ENCODE measurements at places on chromosomes 7 and 10.

DNA sequence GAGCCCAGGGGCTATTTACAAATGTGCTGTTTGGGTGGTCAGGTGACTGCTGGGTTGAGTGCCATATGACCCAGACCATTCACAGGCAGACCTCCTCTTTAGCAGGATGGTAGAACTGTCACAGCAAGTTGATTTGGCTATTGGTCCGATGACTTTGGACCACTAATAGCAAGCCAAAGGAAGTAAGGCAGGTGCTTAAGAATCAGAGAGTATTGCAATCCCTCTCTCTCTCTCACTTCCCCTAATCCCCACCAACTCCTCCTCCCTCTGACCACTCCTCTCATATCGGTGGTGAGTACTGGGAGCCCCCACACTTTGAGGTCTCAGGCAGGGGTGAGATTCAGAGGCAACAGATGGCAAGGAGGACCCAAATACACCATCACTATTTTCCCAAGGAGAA, 165.3 kb downstream of the TRIL start:
- DNase-seq: no peak

DNA sequence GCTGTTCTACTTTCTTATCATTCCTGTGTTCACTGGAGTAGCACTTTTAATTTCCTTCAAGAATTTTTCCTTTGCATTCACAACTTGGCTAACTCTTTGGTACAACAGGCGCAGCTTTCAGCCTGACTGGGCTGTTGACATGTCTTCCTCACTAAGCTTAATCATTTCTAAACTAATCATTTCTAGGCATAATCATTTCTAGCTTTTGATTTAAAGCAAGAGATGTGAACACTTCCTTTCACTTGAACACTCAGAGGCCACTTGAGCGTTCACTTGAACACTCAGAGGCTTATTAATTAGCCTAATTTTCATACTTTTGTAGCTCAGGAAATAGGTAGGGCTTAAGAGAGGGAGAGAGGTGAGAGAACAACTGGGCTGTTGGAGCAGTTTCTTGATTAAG, 15.9 kb downstream of the C10orf90 start:
- no peak for DNase-seq

GRCh38 chr10:64626924-64627323, 1105.7 kb downstream of the REEP3 start:
- no peak for DNase-seq

GRCh38 chr10:63929831-63930467, 408.7 kb downstream of the REEP3 start:
- DNase-seq: no peak

- DNase-seq: no peak
Observed at GRCh38 chr10:60849217-60849616, 70.9 kb downstream of the CDK1 start.

DNA sequence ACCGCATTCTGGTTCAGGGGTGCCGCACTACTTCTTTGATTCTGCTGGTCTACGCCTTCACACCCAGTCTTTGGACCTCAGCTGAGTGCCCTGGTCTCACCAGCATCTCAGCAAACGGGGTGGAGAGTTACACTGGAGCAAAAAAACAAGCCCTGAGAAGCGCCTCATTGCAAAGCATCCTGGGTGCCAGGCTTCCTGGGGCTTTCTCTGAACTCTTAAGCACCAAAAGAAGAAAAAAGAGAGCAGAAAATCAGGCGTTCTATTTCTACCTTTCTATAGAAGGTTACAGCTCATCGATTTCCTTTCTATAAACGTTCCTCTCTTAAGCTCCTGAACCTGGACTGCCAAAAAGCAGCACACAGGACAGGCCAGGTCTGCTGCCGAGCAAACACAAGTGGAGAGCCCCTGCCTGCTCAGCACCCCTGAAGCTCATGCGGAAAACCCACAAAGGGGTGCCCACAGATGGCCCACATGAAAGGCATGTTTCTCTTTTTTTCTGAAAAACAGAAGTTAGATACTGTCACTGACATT, 217.9 kb downstream of the SFMBT2 start:
- DNase-seq: no peak

DNA sequence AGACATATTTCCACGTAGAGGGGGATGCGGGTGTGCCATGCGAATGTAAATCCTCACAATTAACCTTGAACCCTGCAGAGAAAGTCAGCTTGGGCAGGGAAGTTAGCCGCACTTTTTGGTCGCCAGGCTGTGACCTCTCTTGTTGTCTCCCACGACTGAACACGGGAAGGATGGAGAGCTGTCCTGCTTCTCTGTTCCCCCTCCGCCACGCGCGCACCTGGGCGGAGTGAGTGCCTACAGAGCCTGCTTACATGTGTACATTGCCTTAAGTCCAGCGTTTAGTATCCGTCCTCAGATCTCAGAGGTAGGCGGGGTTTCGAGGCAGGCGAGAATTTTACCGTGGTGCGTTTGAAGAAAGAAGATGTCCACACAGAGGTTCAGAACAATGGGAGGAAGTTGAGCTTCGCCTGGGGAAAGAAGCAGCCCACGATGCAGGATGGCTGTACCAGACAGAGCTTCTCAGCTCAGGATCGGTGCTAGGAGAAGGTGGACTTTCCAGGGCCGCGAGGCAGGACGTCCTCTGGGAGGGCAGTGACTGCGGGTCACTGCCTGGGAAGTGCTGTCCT, 482 bp upstream of the ERCC6 start:
- DNase-seq: no peak

DNA sequence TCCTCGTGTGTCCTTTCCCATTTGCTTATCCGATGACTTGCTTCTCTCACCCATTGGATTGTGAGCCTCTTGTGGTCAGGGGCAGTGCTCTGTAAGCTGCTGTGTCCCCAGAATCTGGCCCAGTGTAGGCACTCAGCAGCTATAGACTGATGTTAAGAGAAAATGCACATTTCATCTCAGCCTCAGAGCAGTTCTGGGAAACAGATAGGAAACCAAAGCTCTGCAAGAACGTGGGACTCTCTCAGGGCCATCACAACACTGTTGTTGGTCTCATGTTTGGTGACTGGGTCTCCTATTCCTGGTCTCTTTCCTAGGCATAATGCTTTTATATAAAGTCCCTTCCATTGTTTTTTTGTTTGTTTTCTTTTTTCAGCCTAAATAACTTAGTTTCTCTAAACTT, 141.2 kb downstream of the ST7 start:
- no peak for DNase-seq

DNA sequence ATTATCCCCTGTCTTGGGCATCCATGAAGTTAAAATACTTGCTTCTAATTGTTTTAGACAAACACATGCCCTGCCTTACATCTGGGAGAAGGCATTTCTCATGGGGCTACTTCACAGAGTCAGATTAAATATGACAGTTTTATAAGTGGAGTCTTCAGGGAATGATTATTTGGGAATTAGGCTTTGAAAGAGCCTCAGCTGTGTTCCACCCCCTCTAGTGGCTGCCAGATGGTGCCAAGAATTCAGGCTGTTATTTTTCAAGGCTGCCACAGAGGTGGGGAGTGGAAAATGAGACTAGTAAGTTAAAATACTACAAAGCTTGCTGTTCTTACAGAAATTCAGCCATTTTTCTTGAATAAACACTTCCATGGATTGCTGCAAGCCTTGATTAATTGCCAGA, 45.8 kb upstream of the DNAH11 start:
- no peak for DNase-seq

GRCh38 chr7:22561321-22561811, 61.4 kb upstream of the STEAP1B start:
- peak; percentile 95 for DNase-seq

DNA sequence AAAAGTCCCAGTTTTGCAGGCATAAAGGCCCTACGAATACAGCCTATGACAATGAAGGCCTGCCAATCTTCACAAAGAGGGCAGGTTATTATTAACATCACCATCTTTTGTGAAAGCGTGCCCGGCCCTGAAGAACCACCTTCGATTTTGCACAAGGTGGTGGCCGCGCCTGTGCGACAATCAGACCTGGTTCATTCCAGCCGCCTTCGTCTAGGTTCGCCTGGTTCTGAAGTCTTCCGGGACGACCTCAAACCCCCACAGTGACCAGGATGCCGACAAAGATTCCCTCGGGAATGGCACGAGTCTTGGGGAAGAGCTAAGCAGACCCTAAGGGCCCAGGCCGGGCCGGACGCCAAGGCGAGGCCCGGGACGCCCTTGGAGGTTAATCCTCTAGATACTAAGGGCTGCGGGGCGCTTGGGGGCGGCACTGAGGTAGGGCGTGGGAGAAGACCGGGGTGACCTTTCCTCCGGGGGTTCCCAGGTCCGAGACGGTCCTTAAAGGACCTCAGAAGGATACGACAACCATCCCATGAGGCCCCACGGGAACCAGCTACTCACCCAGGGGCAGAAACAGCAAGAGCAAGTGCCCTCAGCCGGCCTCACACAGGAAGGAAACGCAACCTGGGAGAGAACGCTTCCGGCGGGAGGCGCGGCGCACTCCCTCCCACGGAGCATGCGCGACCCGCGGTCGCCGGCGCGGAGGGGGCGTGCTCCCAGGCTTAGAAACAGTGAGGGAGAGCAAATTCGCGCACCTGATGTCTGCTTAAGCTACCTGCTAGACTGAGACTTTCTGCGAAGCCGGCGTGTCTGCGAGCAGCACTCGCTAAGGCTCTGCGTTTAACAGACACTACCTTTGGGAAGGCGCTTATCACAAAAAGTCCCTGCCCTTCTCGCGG, at the start of gene ATAD1:
TSS of gene ATAD1 (minus strand) at position 618 of the 896 bp plus-strand sequence. CDS start 3,627 bp downstream, outside the sequence.
- DNase-seq: no peak

GRCh38 chr10:89894051-89894450, 192.7 kb downstream of the KIF20B start:
- no peak for DNase-seq

- peak; percentile 40 for DNase-seq
Observed at GRCh38 chr10:108789919-108790318, 1133.4 kb downstream of the XPNPEP1 start.

- DNase-seq: no peak
Observed at GRCh38 chr10:131176907-131177306, 134.6 kb downstream of the TCERG1L start.

DNA sequence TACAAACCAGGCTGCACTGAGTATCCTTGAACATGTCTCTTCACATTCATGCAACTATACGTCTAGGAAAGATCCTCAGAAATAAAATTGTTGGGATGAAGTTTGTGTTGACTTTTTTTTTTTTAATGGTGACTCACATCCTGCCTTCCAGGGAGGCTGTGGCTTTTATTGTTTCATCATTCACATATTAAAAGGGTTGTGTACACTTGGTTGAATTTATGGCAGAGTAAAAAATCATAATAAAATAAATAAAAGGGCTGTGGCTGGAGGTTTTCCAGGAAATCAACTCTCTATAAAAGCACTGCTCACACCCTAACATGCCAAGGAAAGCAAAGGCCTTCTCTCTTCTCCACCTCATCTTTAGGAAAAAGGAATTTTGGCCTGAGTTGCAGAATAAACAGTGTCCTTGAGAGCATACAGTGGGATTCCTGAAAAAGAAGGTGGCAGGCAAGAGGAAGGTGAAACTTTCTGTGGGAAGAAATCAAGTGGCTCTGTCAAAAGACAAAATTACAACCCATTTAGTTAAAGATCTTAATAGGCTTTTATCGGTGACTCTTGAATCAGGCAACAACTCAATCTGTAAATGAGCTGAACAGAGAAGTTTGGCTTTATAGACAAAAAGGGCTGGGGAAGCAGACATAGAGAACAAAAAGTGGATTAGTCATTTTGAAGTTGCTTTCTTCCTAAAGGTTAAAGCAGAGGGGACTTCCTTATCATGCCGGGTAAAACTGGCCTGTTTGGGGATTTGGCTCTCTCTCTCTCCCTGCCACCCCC, 41.6 kb upstream of the FHIP2A start:
- DNase-seq: no peak

- no peak for DNase-seq
Observed at GRCh38 chr10:23694446-23694920, 255.6 kb downstream of the OTUD1 start.

DNA sequence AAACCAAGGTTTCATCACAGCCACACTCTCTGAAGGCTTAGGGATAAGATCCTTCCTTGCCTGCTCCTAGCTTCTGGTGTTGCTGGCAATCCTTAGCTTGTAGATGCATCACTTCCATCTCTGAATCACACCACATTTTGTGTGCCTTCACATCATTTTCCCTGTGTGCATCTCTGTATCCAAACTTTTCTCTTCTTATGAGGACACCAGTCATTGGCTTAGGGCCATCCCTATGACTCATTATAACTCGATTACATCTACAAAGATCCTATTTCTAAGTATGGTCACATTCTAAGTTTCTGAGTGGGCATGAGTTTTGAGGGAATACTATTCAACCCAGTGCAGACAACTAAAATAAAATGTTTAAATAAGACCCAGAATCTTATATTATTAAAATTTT, 121.7 kb downstream of the C7orf25 start:
- no peak for DNase-seq

GRCh38 chr7:26397796-26398426, 106.2 kb downstream of the SNX10 start:
- no peak for DNase-seq

DNA sequence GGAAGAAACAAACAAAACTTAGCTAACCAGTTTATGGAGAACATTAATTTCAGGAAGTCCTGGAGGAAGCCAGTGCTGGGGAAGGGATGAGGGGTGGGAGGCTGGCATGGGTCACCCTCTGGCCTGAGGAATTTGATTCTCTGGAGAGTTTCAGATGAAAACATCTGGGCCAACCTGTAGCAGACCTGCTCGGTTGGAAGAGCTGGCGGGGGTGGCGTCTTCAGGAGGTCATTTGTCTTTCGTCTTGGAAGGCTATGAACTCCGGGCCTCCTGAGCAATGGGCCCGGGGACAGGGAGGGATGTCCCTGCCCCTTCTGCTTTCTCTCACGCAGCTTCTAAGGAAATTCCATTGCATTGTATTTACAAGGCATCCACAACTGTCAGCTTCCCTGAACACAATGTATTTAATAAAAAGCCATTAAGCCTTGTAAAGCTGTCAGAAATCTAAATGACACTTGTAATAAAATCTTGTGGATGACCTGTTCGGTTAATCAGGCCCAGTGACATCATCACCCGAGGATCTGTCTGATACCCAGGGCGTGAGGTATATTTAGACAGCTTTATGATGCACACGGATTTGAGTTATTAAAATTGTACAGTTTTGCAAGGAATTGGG, 250.5 kb downstream of the RAB11FIP2 start:
- no peak for DNase-seq

GRCh38 chr7:124101173-124101768, 68.4 kb upstream of the TMEM229A start:
- no peak for DNase-seq

DNA sequence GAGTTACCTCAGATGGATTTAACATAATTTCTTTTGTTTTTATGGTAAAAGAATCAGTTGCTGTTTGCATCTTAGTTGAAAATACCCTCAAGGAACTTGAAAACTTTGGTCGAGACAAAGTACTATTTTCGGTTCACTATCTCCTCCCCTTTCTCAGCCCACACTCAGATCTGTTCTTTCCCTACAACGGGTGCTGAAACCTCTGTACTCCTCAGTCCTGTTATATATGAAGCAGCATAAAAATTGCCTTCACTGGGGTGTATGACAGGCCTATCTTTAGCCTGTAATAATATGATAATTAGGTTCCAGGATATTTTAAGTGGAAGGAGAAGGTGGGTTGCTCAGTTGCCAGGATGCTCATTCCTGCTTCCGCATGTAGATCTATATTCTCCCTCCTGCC, 105.2 kb upstream of the NOBOX start:
- DNase-seq: no peak

Measured in epithelial cell of proximal tubule (primary cell).